Adrenal gland (tissue), 19 donors: ENCODE measurements at places on chromosomes 7 and 10. TPM values are rescaled to one million over a fixed set of nuclear protein-coding genes. Genes with fewer than 3 reads are reported as not detected.

Gene SYT15
- total RNA-seq = 0.95 TPM

Gene TWIST1
- total RNA-seq = 16.3 TPM

Gene TMEM273
- 2.4 TPM for total RNA-seq

Gene LAMTOR4
- total RNA-seq = 205 TPM

Gene NKX2-3
- not detected for total RNA-seq

Gene CNNM2
- total RNA-seq = 47.2 TPM

Gene CUBN
- total RNA-seq = 0.41 TPM

Gene SOSTDC1
- not detected for total RNA-seq

Gene NCAPG2
- 11.6 TPM for total RNA-seq

Gene EN2
- total RNA-seq = 0.11 TPM

Gene SEMA3D
- 4.4 TPM for total RNA-seq

DNA sequence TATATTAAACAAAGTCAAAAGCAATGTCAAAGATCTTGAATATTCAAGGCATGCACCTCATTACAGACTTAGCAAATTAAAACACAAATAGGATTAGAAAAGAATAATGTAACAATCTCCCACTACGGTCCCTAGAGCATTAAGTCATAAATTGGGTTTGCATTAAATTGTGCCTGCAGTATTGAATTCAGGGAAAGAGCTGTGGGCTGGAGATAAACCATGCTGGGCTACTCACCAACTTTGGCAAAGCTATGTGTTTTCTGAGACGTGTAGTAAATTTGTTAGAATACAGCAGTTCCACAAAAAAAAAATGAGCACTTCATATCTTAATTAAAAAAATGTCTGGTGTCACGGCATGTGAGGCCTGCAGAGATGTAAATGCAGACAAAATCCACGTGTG lies 241.6 kb downstream of the SNX10 start:
- DNase-seq = no peak
- no peaks in the 10 kb centered on the region for H3K4me1 ChIP-seq
- no peak overlapping the region for H3K4me3 ChIP-seq

- H3K27ac ChIP-seq = no peak overlapping the region
- H3K4me1 ChIP-seq = no peaks in the 10 kb centered on the region
- no peak for DNase-seq
- H3K4me3 ChIP-seq = no peak overlapping the region
- H3K36me3 ChIP-seq = no peaks in the 10 kb centered on the region
Observed at GRCh38 chr10:19546224-19546623, 270.0 kb upstream of the PLXDC2 start.

- peak; percentile 46 for DNase-seq
- H3K27ac ChIP-seq = peak within 1 kb of the TSS; percentile 93
- H3K36me3 ChIP-seq = no peaks in the 10 kb centered on the region
- H3K4me1 ChIP-seq = peaks cover 13% of the 10 kb centered on the region
Observed at GRCh38 chr7:27151931-27152815, at the start of gene HOXA3. HOXA3 (minus strand) TSS chr7:27152583; CDS start chr7:27110640, 41,943 bp downstream.

GRCh38 chr10:100192350-100192749 lies 6.5 kb upstream of the ERLIN1 start:
- H3K27ac ChIP-seq = no peak overlapping the region
- H3K4me3 ChIP-seq = no peak overlapping the region
- DNase-seq = peak; percentile 15
- H3K36me3 ChIP-seq = no peaks in the 10 kb centered on the region
- no peaks in the 10 kb centered on the region for H3K27me3 ChIP-seq
- peaks cover under 1% of the 10 kb centered on the region for H3K4me1 ChIP-seq

- DNase-seq = no peak
- H3K27ac ChIP-seq = no peak overlapping the region
Observed at GRCh38 chr10:71272056-71272771, 46.8 kb upstream of the SLC29A3 start.

GRCh38 chr7:96346293-96346953 lies 24.5 kb upstream of the SLC25A13 start:
- H3K27ac ChIP-seq = no peak overlapping the region
- H3K4me3 ChIP-seq = no peak overlapping the region
- H3K4me1 ChIP-seq = no peaks in the 10 kb centered on the region
- no peak for DNase-seq

GRCh38 chr10:96752375-96752774 lies 32.1 kb upstream of the PIK3AP1 start:
- H3K27ac ChIP-seq = no peak overlapping the region
- H3K4me3 ChIP-seq = no peak overlapping the region
- H3K36me3 ChIP-seq = no peaks in the 10 kb centered on the region
- H3K27me3 ChIP-seq = no peaks in the 10 kb centered on the region

DNA sequence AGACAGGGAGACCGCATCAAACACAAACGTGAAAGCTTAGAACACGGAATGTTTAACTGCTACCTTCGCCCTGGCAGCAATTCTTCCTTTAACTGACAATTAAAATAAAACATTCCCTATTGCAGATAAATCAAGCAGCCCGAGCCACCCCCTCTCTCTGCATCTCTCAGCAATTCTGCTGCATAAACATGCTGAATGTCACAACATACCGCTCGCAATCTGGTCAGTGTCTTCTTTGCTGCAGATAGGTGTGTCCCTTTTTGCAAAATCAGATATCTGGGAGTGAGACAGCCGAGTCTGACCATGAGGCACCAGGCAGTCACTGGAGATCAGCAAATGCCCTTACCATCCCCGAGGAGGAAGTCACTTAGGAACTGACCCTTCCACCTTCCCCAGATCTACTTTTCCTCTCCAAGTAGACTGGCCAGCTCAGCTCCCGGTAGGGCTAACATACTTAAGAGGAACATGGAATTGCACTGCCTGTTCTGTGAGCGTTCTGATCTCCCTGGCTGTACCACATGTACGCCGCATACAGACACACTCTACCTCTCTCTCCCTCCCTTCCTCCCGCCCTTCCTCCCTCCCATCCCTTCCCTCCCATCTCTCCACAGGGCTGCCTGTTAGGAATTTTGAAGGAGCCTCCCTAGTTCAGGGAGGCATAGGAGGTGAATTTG lies at the start of gene FRMD4A:
Gene FRMD4A (minus strand): TSS at position 537 of the 674 bp plus-strand sequence.
- H3K36me3 ChIP-seq = no peaks in the 10 kb centered on the region
- no peak for DNase-seq
- H3K27me3 ChIP-seq = peaks cover 13% of the 10 kb centered on the region
- H3K4me3 ChIP-seq = no peak within 1 kb of the TSS
- no peak within 1 kb of the TSS for H3K27ac ChIP-seq

GRCh38 chr7:24574386-24574785 lies 1.1 kb downstream of the PALS2 start:
- no peak for DNase-seq
- no peaks in the 10 kb centered on the region for H3K27me3 ChIP-seq
- H3K27ac ChIP-seq = no peak overlapping the region
- H3K36me3 ChIP-seq = no peaks in the 10 kb centered on the region
- peak overlapping the region; percentile 96 for H3K4me3 ChIP-seq

- H3K27me3 ChIP-seq = no peaks in the 10 kb centered on the region
- H3K4me3 ChIP-seq = no peak overlapping the region
- peaks cover 16% of the 10 kb centered on the region for H3K4me1 ChIP-seq
- H3K36me3 ChIP-seq = no peaks in the 10 kb centered on the region
Observed at GRCh38 chr7:69719717-69720116, 121.4 kb downstream of the AUTS2 start.

GRCh38 chr10:17805921-17806577 lies 3.1 kb upstream of the MRC1 start:
- H3K27ac ChIP-seq = no peak overlapping the region
- DNase-seq = no peak
- H3K36me3 ChIP-seq = no peaks in the 10 kb centered on the region
- H3K4me1 ChIP-seq = no peaks in the 10 kb centered on the region

- no peaks in the 10 kb centered on the region for H3K4me1 ChIP-seq
- H3K27me3 ChIP-seq = no peaks in the 10 kb centered on the region
- DNase-seq = no peak
Observed at GRCh38 chr10:92816091-92816531, 32.2 kb upstream of the EXOC6 start.

- no peak overlapping the region for H3K27ac ChIP-seq
- no peak for DNase-seq
- H3K27me3 ChIP-seq = peaks cover 4% of the 10 kb centered on the region
- H3K4me3 ChIP-seq = no peak overlapping the region
- H3K4me1 ChIP-seq = no peaks in the 10 kb centered on the region
Observed at GRCh38 chr7:3561932-3562331, 260.9 kb downstream of the SDK1 start.

- H3K4me1 ChIP-seq = no peaks in the 10 kb centered on the region
- no peaks in the 10 kb centered on the region for H3K36me3 ChIP-seq
- H3K27me3 ChIP-seq = no peaks in the 10 kb centered on the region
- no peak overlapping the region for H3K4me3 ChIP-seq
Observed at GRCh38 chr7:76189276-76189675, 12.4 kb upstream of the SRRM3 start.

- no peak overlapping the region for H3K27ac ChIP-seq
- no peaks in the 10 kb centered on the region for H3K36me3 ChIP-seq
- no peaks in the 10 kb centered on the region for H3K4me1 ChIP-seq
- DNase-seq = no peak
- H3K27me3 ChIP-seq = no peaks in the 10 kb centered on the region
Observed at GRCh38 chr7:36904802-36905201, 180.5 kb upstream of the AOAH start.

DNA sequence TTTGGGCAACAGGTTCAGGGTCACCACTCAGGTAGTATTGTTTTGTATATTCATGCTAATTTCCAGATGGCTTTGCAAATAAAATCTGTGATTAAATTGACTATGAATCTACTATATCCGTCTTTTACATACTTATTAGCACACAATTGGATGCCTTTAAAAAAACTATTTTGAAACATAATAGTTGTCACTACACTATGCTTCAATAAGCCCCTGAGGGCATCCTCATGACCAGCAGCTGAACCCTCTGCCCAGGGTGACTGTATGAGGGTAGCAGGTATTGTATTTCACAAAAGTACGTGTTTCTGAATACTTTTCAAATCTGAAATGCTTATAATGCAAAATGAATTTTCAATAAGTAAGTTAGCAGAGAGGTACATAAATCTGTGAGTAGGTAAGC lies 97.3 kb downstream of the DNAH11 start:
- H3K4me3 ChIP-seq = no peak overlapping the region
- H3K27ac ChIP-seq = no peak overlapping the region
- DNase-seq = no peak
- no peaks in the 10 kb centered on the region for H3K27me3 ChIP-seq

GRCh38 chr7:115332691-115333090 lies 410.8 kb downstream of the MDFIC start:
- H3K27ac ChIP-seq = no peak overlapping the region
- H3K36me3 ChIP-seq = no peaks in the 10 kb centered on the region
- no peak for DNase-seq
- H3K4me1 ChIP-seq = no peaks in the 10 kb centered on the region
- no peaks in the 10 kb centered on the region for H3K27me3 ChIP-seq

GRCh38 chr7:100588438-100588837 lies 2.3 kb downstream of the FBXO24 start:
- peaks cover 16% of the 10 kb centered on the region for H3K4me1 ChIP-seq
- no peaks in the 10 kb centered on the region for H3K27me3 ChIP-seq
- DNase-seq = no peak
- H3K4me3 ChIP-seq = no peak overlapping the region
- H3K36me3 ChIP-seq = no peaks in the 10 kb centered on the region
- no peak overlapping the region for H3K27ac ChIP-seq

- no peak overlapping the region for H3K4me3 ChIP-seq
- DNase-seq = no peak
- no peaks in the 10 kb centered on the region for H3K36me3 ChIP-seq
- no peak overlapping the region for H3K27ac ChIP-seq
Observed at GRCh38 chr7:29289156-29290021, 94.8 kb downstream of the CHN2 start.

DNA sequence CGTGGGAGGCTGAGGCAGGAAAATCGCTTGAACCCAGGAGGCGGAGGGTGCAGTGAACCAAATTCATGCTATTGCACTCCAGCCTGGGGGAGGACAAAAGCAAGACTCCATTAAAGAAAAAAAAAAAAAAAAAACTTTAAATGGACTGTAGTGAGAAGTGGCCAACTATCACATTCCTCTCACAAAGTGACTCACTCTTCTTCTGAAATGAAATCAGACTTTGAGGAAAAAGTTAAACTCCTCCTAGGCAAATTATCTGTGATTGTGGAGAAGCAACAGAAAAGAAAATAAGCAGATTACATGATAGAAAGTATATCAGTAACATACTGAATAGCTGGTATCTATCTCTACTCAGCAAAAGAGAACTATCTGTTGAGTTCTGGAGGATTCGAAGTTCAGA lies 234.3 kb upstream of the PHF14 start:
- no peaks in the 10 kb centered on the region for H3K36me3 ChIP-seq
- no peak overlapping the region for H3K4me3 ChIP-seq
- no peak overlapping the region for H3K27ac ChIP-seq
- H3K27me3 ChIP-seq = no peaks in the 10 kb centered on the region

GRCh38 chr7:66169616-66170015 lies 35.5 kb upstream of the TPST1 start:
- H3K4me3 ChIP-seq = no peak overlapping the region
- no peaks in the 10 kb centered on the region for H3K27me3 ChIP-seq
- DNase-seq = no peak
- peaks cover 20% of the 10 kb centered on the region for H3K4me1 ChIP-seq
- H3K36me3 ChIP-seq = no peaks in the 10 kb centered on the region
- no peak overlapping the region for H3K27ac ChIP-seq

DNA sequence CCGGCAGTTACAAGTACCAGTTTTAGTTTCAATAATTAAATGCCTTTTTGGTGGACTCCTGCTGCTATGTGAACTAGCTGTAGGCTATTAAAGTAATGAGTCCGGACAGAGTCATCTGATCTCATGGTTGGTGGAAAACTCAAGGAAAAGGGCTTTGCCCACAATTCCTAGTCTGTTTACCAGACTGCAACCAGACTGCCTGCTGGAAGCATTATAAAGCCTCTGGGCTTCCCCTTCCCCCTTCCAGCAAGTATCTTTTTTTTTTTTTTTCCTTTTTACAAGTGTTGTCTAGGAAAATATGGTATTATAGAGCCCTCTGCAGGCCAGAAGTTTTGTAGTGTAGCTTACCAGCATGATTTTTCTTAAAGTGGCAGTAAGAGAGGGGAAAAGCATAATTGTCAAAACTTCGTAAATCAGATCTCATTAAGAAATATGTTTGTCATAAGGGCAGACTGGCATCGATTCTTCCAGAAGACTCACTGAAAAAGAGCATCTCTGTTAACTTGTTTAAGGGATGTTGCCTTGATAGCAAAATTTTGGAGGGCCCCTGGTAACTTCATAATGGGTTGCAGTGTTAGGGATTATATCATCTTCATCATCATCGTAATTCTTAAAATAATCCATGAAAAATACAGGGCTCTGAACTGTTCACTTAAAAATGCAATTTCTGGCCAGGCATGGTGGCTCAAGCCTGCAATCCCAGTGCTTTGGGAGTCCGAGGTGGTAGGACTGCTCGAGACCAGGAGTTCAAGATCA lies 181.3 kb downstream of the TAX1BP1 start:
- no peaks in the 10 kb centered on the region for H3K27me3 ChIP-seq
- no peaks in the 10 kb centered on the region for H3K4me1 ChIP-seq

GRCh38 chr10:29623797-29624196 lies 11.0 kb downstream of the SVIL start:
- no peak overlapping the region for H3K27ac ChIP-seq
- DNase-seq = no peak
- no peak overlapping the region for H3K4me3 ChIP-seq
- no peaks in the 10 kb centered on the region for H3K27me3 ChIP-seq

- H3K36me3 ChIP-seq = no peaks in the 10 kb centered on the region
- no peak overlapping the region for H3K4me3 ChIP-seq
- H3K27ac ChIP-seq = no peak overlapping the region
- no peak for DNase-seq
- H3K27me3 ChIP-seq = no peaks in the 10 kb centered on the region
Observed at GRCh38 chr7:158651968-158652565, 52.5 kb downstream of the NCAPG2 start.

- H3K27ac ChIP-seq = no peak overlapping the region
- H3K36me3 ChIP-seq = no peaks in the 10 kb centered on the region
- no peaks in the 10 kb centered on the region for H3K27me3 ChIP-seq
- DNase-seq = peak; percentile 92
- no peaks in the 10 kb centered on the region for H3K4me1 ChIP-seq
Observed at GRCh38 chr7:131654668-131655326, 98.4 kb upstream of the PODXL start.
